ENCODE measurements at places on chromosomes 16 and 17.

GRCh38 chr17:41133880-41134735, 6.2 kb downstream of the KRTAP4-6 start:
- H3K27ac ChIP-seq, result peak overlapping the region; percentile 26
- no peak for DNase-seq
- H3K36me3 ChIP-seq, result no peaks in the 10 kb centered on the region
- no peak overlapping the region for H3K4me3 ChIP-seq

DNA sequence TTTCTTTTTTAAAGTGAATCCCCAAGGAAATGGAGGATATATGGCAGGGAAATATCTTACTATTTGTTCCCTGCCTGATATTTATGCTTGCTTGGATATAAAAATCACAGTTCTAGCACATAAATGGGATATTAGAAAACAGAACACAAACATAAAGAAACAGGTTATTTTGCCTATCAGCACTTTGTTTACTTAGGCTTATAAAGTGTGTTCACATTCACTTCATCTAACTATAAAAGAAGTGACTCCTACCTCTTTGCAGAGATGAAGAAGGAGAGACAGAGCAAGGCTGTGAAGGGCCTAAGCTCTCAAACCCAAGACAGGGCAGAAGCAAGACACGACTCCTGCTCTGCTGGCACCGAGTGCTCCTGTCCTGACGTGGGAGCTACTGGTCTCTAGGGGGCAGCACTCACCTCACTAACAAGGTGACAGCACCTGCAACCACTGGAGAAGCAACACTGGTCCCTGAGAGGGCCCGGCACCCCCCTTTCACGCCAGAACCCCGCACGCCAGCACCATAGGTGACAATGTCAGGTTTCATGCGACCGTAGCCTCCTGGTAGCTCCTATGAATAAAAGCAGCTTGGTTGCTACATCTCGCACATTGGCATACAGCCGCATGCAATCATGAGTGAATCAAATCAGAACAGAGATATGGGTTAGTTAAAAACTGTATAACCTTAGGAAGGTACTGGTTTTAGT, 32.0 kb downstream of the MBTPS1 start:
- peaks cover 34% of the 10 kb centered on the region for H3K36me3 ChIP-seq
- no peak for DNase-seq
- peak overlapping the region; percentile 24 for H3K4me3 ChIP-seq
- peaks cover 34% of the 10 kb centered on the region for H3K4me1 ChIP-seq
- no peak overlapping the region for H3K27ac ChIP-seq

DNA sequence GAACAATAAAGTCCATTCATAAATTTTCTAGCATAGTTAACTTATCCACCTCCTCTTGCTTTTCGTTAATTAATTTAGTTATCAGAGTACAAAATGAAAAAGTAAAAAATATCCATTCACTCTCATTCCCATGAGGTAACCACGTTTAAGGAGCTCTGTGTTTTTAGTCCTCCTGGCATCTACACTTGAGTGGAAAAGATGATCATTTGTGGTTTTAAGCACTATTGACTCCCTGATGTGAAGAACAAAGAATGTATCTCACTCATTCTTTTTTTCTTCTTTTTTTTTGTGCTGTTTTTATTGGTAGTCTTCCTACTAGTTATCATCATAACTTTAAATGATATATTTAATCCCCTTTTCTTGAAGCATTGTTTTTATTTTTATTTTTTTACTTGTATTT, 26.1 kb downstream of the QPRT start:
- no peak for DNase-seq
- no peaks in the 10 kb centered on the region for H3K36me3 ChIP-seq
- H3K4me1 ChIP-seq, result peaks cover 23% of the 10 kb centered on the region
- H3K27ac ChIP-seq, result no peak overlapping the region

- no peak overlapping the region for H3K4me3 ChIP-seq
- peaks cover 28% of the 10 kb centered on the region for H3K27me3 ChIP-seq
- H3K4me1 ChIP-seq, result peaks cover 9% of the 10 kb centered on the region
- DNase-seq, result no peak
- no peaks in the 10 kb centered on the region for H3K36me3 ChIP-seq
Observed at GRCh38 chr17:49959183-49959935, 9.6 kb upstream of the DLX4 start.

GRCh38 chr17:67993998-67994361, 2.3 kb downstream of the C17orf58 start:
- peaks cover 30% of the 10 kb centered on the region for H3K4me1 ChIP-seq
- peak overlapping the region; percentile 79 for H3K27ac ChIP-seq
- peak overlapping the region; percentile 94 for H3K4me3 ChIP-seq
- no peak for DNase-seq
- peaks cover 19% of the 10 kb centered on the region for H3K27me3 ChIP-seq

Data from natural killer cell treated with Interleukin-12 subunit alpha and Interleukin-12 subunit beta and Interleukin-15 and Interleukin-18, amount 100 ng/mL, for 72 hours (primary cell).